ENCODE measurements at places on chromosomes 2 and 18.

DNA sequence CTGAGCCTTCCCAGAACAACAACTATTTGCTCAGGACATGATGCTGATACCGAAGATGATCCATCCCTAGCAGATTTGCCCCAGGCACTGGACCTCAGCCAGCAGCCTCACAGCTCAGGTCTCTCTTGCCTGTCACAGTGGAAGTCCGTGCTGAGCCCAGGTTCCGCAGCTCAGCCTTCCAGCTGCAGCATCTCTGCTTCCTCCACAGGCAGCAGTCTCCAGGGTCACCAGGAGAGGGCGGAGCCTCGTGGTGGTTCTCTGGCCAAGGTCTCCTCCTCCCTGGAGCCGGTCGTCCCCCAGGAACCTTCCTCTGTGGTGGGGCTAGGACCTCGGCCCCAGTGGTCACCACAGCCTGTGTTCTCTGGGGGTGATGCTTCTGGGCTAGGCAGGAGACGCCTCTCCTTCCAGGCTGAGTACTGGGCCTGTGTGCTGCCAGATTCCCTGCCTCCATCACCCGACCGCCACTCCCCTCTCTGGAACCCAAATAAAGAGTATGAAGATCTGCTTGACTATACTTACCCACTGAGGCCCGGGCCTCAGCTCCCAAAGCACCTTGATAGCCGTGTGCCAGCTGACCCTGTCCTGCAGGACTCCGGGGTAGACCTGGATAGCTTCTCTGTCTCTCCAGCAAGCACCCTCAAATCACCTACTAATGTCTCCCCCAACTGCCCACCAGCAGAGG lies 15.4 kb downstream of the CEP68 start:
- DNase-seq = no peak

GRCh38 chr2:189751080-189751658 lies 11.4 kb downstream of the OSGEPL1 start:
- DNase-seq = peak; percentile 57

DNA sequence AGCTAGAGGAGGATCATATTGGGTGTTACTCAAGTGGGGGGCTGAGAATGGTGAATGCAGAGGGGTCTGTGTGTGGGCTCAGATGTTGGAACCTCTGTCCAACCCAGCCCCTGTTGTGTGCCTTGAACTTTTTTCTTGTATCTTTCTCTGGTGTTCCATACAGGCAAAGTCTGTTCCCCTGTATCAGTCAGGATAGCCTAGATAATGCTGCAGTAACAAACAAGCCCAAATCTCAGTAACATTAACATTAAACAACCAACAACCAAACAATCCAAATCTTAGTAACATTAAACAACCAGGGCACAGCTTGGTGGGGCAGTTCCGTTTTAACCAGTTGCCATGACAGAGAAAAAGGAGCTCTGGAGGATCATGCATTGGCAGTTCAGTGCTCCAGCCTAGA lies 103.7 kb downstream of the CTIF start:
- no peak for DNase-seq

DNA sequence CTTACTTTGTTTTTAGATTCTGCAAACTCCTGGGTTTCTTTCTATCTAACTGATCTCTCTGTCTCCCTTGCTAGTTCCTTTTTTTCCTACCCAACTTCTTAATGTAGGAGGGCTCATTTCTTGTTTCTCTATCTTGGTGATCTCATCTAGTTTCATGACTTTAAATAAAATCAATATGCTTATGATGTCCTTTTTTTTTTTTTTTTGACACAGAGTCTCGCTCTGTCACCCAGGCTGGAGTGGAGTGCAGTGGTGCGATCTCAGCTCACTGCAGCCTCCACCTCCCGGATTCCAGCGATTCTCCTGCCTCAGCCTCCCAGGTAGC lies 42.2 kb upstream of the IL1RL1 start:
- no peak for DNase-seq

GRCh38 chr2:118021356-118021755 lies 7.5 kb upstream of the CCDC93 start:
- DNase-seq = no peak
